ENCODE measurements at places on chromosomes 2 and 18.

- DNase-seq: no peak
These were observed 193.4 kb upstream of the RMP24 start for GRCh38 chr18:35778850-35779627.

DNA sequence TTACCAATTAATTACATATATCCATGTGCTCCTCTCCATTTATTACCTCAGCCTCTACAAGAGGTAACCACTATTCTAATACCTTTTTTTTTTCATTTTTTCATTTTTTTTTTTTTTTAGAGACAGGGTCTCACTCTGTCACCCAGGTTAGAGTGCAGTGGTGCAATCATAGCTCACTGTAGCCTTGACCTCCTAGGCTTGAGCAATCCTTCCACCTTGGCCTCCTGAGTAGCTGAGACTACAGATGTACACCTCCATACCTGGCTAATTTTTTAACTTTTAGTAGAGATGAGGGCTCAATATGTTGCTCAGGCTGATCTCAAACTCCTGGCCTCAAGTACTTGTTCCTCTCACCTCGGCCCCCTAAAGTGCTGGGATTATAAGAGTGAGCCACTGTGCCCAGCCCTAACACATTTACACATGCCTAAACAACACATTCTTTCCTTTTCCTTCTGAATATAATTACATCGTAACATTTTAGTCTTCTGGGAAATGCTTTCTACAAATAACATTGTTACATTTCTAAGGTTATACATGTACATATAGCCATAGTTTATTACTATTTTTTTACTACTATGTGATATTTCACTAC, 10.5 kb downstream of the PPIL3 start:
- no peak for DNase-seq

- no peak for DNase-seq
These were observed 308.5 kb downstream of the GBX2 start for GRCh38 chr2:235859651-235860050.

GRCh38 chr2:119518401-119519056, 5.8 kb downstream of the SCTR start:
- no peak for DNase-seq

DNA sequence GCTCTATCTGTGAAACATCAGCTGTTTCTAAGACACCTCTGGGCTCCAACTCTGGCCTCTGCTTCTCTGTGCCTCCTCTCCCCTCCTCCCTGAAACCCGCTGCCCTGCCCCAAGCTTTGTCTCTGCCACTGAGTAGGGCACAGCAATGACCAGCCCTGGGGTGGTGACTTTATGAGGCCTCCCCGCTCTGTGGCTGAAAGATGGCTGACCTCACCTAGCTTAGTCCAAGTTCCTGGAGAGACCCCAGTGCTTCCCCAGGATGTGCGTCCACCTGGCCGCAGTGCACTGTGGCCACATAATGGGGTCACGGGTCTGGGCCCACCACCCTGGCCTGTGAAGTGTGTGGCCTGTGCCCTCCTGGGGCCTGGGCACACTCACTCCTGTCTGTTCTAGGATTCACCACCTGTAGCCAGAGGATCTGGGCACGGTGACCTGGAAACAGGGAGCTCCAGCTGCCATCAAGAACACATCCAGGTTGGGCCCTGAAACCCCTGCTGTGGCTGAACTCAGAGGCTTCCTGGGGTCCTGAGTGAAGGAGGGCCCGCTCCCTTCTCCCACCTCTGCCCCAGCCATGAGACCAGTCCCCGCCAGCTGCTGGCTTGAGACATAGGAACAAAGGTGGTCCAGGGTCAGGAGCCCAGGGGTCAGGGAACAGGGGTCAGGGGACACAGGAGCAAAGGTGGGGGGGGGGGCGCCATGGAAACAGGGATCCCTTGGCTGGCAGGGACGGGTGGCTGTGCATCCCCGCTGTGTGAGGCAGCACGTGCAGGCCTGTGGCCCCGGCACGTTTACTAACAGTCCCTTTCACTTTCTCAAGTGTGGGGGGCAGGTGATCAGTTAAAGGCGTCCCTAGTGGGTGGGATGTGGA, 29.3 kb upstream of the OTOS start:
- no peak for DNase-seq

- no peak for DNase-seq
These were observed 44.6 kb downstream of the CNGA3 start for GRCh38 chr2:98390571-98391476.

- DNase-seq: no peak
These were observed 82.1 kb upstream of the PXDN start for GRCh38 chr2:1826226-1826905.
